Activated CD4-positive, CD25-positive, alpha-beta regulatory T cell (primary cell): ENCODE measurements at places on chromosomes 2 and 18.

GRCh38 chr2:65402323-65402722 lies 30.1 kb downstream of the SPRED2 start:
- DNase-seq, result no peak

GRCh38 chr2:96694816-96695455 lies 44.9 kb downstream of the LMAN2L start:
- no peak for DNase-seq

GRCh38 chr2:48695991-48696390 lies 59.5 kb downstream of the LHCGR start:
- DNase-seq, result no peak

DNA sequence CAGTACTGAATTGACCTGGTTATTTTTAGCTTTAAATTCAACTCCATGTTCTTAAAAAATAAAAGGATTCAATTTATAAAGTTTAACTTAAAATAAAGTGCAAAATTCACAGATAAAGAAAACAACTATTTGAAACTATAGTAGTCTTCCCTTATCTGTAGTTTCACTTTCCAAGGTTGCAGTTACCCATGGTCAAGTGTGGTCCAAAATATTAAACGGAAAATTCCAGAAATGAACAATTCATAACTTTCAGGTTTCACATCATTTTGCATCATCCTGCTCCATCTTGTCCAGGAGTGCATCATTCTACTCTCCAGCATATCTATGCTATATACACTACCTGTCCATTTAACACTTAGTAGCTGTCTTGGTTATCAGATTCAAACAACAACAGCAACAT lies 54.5 kb upstream of the ZNF804A start:
- DNase-seq, result no peak

DNA sequence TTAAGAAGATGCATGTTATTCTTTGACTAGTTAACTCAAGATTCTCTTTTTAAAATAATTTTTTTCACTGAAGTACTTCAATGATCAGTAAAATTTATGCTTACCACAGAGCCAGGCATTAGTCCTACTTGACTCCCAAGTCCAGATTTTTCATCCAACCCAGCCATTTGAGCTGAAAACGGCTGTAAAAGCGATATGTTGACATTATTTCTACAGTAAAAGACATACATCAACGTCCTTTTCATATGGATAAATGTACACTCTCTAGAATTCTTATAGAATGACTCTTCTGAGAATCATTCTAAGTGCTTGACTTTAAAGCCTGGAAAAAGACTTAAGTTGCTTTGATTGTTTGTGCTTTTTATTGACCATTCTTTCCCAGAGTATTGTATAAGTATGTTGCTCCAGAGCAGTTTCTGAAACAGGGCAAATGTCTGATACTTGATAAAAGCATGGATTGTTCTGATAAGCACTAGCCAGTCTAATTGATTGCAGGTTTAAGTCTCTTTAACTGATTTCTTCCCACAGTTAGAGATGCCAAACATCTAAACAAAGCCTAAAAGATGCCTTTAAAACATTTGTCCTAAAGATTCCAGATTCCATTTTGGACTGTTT lies 90.9 kb downstream of the COL5A2 start:
- no peak for DNase-seq
